ENCODE measurements at places on chromosomes 6 and 20.

DNA sequence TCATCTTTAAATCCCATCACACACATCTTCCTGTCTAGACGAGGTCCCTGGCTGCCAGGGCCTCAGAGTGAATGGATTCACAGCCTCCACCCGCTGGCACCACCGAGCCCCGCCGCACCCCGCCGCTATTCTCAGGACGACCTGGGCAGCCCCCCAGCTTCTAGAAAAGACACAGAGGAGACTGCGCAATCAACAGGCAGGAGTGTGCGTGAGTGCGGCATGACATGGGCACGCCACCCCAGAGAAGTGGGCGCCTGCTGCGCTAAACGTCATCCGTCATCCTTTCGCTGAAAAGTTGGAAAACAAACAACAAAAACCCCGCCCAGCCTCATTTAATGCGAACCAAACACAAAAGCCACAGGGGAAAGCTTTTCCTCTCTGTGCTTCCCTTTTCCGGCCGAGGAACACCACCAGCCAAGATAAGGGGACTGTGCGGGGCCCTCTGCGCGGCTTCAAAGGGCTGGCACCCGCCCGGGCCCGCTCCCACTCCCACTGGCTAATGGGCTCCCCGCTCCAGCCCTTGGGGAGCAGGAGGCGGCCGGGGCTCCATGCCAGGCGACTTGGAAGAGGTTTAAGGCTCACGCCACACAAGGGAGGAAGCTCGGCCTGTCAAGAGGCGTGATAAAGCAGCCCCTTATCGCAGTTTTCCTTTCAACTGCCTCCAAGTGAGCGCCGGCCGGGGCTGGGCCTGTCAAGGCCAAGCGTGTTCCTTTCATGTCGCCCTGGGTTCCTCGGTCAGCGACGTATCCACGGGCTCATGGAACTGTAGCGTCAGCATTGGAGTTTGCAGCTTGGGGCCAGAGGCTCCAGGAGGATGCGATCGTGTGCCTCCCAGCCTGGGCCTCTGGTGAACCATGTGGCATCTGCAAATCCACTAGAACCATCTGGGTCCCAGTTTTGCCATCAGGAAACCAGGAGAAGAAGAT lies 50.1 kb downstream of the NFATC2 start:
- DNase-seq = peak; percentile 42

DNA sequence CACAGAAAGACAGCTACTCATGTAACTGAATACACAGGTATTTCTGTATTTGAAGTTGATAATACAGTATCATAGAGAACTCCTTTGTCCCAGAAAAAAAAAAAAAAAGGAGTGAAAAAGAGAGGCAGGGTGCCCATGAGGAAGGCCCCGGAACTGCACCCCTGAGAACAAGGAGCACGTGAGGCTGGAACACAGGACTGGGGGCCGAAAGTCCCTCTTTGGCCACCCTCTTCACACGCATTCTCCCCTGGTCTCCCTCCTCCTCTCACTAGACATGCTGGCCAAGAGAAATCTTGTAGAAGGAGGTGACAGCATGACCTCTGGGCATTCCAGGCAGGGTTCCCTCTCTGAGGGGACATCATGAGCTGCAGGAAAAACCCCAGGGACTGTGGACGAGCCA lies 62.7 kb upstream of the TRAF3IP2 start:
- no peak for DNase-seq

- DNase-seq = no peak
Measured at GRCh38 chr6:24936641-24937317, 1.0 kb upstream of the RIPOR2 start.

GRCh38 chr20:21053002-21053762 lies 53.0 kb downstream of the LINC00237 start:
- DNase-seq = no peak

GRCh38 chr6:45667300-45667699 lies 289.6 kb upstream of the SUPT3H start:
- DNase-seq = no peak

DNA sequence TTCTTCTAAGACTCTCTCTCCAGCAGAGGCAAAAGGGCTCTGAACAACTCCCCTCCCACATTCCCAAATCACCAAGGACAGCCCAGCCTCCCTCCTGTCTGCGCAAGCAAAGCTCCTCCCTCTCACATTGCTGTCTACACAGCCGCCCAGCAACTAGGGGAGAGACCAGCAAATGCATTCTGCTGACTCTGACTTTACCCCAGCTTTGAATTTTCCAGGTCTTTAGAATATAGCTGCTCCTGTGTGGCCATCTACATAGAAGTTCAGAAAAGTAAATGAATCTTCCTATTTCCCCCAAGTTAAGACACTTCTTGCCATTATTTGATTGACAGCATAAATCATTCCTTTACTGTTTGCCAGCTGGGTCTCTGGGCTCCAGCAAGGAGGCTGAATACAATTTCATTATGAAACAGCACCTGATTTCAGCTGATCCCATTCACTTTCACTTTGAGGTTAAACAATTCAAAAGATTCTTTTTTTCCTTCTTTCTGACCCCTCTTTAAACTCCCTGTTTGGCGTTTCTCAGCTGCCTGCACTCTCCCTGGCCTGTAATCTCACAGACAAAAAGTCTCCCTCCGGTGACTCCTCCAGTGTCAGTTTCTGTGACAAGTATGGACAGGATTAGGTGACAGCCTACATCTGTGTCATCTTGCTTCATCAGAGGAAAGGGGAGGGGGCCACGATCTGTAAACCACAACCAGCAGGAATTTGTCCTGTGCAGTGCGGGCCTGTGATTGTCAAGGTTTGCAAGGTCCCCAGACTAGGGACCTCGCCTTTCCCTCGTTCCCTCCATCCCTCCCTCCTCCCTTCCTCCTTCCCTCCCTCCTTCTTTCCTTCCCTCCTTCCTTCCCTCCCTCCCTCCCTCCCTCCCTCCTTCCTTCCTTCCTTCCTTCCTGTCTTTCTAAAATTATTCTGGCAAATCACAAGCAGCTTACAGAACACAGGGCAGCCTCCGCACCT lies 205.6 kb upstream of the RIN2 start:
- DNase-seq = no peak

GRCh38 chr20:57603120-57603519 lies 17.1 kb downstream of the ZBP1 start:
- no peak for DNase-seq

DNA sequence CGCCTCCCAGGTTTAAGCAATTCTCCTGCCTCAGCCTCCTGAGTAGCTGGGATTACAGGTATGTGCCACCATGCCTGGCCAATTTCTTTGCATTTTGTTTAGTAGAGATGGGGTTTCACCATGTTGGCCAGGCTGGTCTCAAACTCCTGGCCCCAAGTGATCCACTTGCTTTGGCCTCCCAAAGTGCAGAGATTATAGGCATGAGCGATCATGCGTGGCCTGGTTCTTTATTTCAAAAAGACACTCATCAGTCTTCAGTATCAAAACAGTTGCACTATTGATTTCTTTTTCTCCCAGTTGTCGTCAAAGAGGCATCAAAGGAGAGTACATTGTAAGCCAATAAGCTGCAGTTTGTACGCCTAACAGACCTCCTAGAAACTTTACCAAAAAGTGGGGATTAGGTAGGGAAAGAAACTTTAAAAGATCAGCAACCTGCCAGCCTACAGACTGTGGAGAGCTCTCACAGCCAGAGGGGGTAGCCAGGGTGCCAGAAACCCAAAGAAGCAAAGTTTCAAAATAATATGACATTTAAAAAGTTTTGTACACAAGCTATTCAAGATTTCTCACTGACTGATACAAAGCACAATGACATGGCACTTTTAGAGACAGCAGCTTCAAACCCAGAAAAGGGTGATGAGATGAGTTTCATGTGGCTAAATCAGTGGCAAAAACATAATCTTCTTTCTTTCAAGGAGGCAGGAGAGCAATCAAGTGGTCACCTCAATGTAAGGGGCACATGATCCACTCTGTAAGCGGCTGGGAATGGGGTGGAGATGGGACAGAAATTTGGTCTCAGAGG lies 83.0 kb upstream of the RALY start:
- DNase-seq = no peak

GRCh38 chr20:41533537-41534136 lies 84.5 kb downstream of the CHD6 start:
- peak; percentile 54 for DNase-seq

GRCh38 chr6:34182751-34183531 lies 37.1 kb upstream of the GRM4 start:
- DNase-seq = no peak

GRCh38 chr6:130152908-130153510 lies 69.7 kb downstream of the SAMD3 start:
- DNase-seq = no peak

- no peak for DNase-seq
Measured at GRCh38 chr6:30155520-30156261, 5.3 kb downstream of the TRIM10 start.

GRCh38 chr6:169521825-169522224 lies 180.0 kb downstream of the WDR27 start:
- DNase-seq = no peak

Data from mucosa of descending colon (tissue), 3 donors.